Urothelium cell line (cell line): ENCODE measurements at places on chromosomes 1 and 21.

DNA sequence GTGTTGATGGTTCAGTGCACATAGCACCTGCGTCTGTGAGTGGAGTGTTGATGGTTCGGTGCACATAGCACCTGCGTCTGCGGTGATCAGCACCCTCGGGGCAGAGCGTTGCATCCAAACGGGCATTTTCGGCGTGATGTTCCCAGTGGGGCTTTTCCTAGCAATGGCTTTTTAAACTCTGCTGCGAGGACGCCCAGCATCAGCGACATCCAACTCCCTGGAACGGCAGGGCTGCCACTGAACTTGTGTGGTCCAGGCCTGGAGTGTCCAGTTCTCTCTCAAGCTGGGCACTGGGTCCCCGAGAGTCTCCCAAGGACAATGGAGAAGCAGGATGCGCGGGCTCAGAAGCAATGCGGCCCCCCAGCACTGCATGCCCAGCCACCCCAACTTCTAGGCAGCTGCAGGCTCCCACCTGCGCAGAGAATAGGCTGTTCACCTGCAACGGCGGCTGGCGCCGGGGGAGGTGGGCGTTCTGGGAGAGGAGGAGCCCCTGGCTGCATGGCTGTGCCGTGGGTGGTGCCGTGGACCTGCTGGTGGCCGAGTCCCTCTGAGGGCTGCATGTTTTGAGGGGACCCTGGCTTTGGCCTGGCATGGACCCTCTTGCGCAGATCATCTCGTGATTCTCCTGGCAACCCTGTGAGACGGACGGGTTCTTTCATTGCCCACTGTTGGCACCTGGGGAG lies 10.1 kb upstream of the C1orf174 start:
- no peak for DNase-seq

DNA sequence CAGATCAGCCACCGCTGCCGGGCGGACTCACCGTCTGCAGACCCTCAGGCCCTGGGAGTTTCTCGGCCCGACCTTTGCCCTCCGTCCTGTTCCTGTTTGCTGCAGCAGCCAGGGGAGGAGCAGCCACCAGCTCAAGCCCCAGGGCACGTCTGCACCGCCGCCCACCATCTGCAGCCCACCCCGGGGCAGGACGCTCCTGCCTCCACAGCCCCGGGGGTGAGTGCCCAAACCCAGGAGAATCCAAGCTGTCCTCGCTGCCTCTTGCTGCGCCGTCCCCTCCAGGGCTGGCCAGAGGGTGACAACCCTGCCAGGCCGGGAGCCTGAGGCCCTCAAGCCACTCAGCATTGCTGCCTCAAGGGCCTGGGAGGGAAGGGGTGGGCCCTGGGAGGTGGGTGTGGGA lies 1.2 kb upstream of the SLC25A34 start:
- no peak for DNase-seq

DNA sequence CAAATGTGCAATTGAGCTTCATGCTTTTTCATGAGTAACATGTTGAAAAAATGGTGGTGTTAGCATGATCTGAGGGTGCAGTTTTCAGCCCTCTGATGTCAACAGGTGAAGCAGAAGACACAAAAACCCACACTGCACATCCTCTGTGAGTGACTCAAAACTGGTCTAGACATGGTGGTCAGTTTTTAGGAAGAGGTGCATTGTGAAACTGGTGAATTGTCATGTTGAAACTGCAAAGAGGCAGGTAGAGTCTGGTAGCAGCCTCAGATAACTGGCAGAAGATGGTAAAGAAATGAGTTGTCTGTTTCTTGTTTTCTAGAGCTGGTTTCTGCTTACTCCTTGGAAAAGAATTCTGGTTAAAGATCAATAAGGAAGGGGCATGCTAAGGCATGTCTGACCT lies 97.3 kb upstream of the HMCN1 start:
- no peak for DNase-seq

DNA sequence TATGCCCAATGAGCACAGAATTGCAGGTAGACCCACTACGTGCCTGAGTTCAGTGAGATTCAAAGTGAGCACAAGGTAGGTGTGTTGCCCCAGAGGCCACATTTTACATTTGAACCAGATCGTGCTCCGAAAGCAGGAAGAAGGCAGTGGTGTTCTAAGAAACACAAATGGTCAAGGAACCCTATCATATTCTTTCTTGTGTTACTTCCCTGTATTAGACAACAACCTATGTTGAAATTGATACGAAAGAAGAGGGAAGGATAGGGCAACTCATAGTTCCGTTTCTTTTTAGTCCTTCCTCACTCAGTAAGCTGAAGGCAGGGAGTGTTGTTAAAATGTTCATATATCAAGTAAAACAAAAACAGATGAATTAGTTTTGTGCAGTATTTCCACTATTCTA lies 33.9 kb downstream of the OLFML2B start:
- DNase-seq: no peak

GRCh38 chr1:28812669-28813468 lies 899 bp downstream of the OPRD1 start:
- no peak for DNase-seq

- DNase-seq: no peak
Measured at GRCh38 chr1:15063346-15063745, 90.2 kb upstream of the TMEM51 start.

GRCh38 chr1:56133522-56134472 lies 445.6 kb downstream of the PLPP3 start:
- no peak for DNase-seq

DNA sequence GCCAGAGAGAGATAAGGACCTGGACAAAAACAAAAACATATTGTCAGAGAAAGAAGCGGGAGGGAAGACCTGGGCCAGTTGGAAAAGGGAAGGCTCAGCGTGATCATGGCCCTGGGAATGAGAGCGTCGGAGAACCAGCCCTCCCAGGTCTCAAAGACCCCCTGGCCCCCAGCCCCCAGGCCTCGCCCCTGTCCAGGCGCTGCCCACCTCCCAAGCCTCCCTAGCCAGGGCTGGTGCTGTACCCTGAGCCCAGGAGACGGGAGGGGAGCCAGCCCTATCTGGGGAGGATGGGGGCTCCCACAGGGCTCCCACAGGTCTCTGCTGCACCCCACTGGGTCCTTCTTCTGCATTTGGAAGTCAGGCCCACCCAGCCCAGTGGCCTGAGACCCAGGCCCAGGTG lies 15.1 kb downstream of the CHD5 start:
- DNase-seq: no peak

DNA sequence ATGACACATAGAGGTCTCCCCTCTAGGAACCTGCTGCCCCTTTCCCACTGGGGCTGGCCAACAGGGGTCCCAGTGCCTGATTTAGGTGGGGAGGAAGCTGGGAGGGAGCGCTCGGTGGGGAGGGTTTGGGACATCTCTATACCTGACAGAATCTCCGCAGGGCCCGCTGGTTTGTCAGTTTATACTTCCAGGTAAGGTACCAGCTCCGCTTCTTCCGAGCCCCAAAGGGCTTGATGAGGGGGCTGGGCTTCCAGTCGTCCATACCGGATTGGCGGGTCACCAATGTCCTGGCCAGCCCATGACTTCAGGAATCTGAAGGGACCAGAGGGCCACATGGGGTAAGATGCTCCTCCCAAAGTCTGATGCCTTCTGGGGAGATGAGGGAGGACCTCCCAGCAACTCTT lies 672 bp downstream of the POMGNT1 start:
- DNase-seq: no peak

- DNase-seq: no peak
Measured at GRCh38 chr1:178052650-178053461, 41.0 kb upstream of the RASAL2 start.

DNA sequence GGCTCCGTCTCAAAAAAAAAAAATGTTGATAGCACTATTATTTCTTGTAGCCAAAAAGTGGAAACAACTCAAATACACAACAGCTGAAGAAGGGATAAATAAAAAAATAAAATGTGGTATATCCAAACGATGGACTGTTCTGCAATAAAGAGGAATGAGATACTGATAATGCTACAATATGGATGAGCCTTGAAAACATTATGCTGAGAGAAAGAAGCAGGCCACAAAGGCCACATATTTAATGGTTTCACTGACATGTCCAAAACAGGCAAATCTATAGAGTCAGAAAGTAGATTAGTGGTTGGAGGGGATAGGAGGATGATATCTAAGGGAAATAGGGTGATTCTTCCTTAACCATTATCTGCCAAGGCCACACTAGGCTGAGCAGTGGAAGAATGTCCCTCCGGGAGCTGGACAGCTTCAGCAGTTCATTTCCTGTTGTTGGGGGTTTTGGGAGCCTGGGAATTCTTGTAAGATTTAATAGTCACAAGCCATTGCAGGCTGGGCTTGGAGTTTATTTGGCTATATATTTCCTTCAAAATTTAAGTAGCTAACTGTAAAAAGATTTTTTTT lies 53.5 kb downstream of the ST3GAL3 start:
- DNase-seq: no peak

DNA sequence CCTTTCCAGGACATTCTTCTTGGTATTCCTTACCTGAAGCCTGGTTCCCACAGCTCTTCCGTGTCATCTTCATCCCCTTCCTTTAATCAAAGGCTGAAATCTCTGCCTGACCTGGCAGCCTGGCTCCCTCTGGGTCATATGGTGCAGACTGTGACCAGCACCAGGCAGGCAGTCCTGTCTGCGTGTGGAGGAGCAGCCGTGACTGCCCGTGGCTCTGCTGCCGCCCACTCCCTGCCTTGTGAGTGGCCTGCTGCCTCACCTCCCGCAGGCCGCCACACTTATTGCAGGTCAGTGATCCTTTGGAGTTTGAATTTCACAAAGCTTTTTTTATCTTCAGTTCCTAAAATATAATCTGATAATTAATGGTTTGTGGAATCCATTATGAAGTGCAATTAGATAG lies 36.2 kb upstream of the EPHA8 start:
- no peak for DNase-seq
